Activated naive CD8-positive, alpha-beta T cell treated with anti-CD3 and anti-CD28 coated beads, Interleukin-2, amount 10 ng/mL, durations not matched to agents 7 days and 5 days (primary cell): ENCODE measurements at places on chromosomes 7 and 10. TPM values are rescaled to one million over a fixed set of nuclear protein-coding genes. Genes with fewer than 3 reads are reported as not detected.

DNA sequence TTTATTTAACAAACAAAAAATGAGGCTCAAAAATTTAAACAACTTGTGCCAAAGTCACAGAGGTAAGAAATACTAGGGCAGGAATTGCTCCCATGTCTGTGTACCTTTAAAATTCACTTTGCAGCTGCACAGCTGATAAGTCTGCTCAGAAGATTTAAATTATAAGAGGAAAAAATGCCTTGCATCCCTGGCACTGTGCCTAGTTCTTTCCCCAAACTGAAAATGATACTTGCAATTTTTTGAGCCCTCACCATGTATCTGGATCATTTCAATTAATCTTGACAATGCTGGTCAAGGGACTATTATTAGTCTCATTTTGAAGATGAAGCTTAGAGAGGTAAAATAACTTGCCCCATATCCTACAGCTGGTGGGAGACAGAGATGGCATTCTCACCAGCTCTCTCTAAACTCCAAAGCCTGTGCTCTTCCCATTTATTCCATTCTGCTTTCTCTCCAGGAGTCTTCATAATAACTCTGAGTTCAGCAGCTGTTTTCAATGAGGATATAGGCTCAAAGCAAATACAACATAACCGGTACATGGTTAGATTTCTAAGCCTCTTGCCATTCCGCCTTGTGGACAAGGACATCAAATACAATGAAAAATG is 350.5 kb upstream of the LRRTM3 start:
- no peak for DNase-seq

DNA sequence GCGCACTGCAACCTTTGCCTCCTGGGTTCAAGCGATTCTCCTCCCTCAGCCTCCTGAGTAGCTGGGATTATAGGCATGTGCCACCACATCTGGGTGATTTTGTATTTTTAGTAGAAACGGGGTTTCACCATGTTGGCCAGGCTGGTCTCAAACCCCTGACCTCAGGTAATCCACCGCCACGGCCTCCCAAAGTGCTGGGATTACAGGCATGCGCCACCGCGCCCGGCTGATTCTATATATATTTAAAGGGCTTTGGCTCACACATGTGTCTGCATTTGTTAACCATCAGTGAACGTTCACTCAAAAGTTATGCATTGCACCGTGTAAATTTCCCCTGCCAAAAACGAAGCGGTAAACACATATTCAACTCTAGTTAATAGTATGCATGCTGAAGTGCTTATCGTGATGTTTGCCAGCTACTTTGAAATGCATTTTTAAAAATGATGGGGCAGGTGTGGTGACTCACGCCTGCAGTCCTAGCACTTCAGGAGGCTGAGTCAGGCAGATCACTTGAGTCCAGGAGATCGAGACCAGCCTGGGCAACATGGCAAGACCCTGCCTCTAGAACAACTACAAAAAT is 17.7 kb upstream of the WIPI2 start:
- DNase-seq, result no peak

GRCh38 chr7:32104766-32105165 is 34.6 kb upstream of the PDE1C start:
- DNase-seq, result no peak

DNA sequence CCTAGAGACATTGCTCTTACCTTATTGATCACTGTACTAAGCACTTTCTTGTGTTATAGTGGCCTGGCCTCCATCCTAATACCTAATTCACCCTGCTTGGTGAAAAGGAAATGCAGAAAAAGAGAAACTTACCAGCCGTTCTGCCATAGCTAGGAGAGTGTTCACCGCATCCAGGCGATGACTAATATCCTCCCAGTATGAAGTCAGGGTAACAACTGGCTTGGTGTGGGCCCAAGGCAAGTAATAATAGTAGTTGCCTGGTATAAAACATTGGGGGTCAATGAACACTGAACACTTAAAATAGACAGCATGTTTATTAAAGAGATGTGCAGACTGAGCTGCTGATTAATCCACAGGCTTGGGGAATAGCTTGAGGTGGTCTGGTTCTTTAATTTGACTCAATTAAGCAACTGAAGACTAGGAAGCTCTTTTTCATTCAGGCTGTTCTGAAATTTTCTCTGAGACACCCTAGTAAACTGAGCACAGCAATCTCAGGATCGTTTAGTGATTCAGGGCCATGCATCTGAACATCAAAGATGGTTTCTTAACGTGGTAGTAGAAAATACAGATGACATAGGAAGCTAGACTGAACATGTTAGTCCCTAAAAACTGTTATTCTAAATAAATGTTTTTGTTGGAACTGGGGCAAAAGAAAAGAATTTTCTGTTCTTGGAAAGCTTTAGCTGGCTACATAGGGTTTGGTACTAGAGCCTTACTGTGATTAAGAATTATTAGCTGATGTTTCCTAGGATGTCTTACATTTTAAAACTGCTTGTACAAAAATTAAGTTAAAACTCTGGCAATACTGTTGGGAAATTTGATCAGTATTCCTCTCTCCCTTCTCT is 102.2 kb downstream of the MYOF start:
- DNase-seq, result no peak

EN2 gene
- total RNA-seq, result not detected

DNA sequence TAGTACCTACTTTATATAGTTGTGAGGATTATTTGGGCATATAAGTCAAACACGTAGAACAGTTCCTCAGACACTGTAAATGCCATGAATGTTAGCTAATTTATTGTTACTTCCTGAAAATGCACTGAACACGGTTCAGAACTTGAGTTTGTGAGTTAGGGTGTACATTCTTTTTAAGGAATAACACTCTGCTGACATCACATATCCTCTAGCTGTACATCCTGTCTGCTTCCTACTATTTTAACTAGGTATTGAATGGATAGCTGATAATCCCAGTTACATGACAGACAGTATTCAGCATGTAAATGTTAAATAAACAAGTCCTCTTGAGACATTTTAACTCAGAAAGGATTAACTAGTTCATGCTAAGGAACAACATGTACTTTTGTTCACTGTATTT is 16.0 kb downstream of the SAMD8 start:
- DNase-seq, result no peak

PNLIP gene
- not detected for total RNA-seq

DNA sequence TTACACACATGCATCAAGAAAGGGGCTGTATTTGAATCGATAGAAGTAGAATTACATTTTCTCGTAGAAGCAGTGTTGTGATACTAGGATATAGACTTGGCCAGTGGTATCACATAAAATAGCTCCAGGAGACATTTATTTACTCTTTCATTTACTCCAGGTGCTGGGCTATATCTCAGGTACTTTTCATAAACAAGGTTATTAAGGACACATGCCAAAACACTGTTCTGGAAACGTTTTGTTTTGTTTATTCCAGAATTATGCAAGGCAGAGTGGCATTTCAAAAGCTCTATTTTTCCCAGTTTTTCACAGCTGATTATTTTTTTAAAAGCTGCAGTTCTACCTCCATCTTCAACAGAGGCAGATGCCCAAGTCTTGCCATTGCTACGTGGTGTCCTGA is 37.8 kb upstream of the SEC61G start:
- no peak for DNase-seq

CLCN1 gene
- total RNA-seq, result 0.08 TPM

TMEM176A gene
- 0.54 TPM for total RNA-seq

GRCh38 chr10:67664942-67665341 is 31.1 kb downstream of the CTNNA3 start:
- DNase-seq, result no peak

DNA sequence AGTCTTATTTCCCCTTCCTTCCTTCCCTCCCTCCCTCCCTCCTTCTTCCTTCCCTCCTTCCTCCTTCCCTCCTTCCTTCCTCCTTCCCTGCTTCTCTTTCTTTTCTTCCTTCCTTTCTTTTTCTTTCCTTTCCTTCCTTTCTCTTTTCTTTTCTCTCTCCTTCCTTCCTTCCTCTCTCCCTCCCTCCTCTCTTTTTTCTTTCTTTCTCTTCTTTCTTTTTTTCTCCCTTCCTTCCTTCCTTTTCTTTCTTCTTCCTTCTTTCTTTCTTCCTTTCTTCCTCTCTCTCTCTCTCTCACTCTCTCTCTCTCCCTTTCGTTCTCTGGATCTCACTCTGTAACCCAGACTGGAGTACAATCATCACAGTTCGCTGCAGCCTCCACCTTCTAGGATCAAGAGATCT is 6.2 kb downstream of the TMEM130 start:
- DNase-seq, result no peak
